RPMI7951 (cell line): ENCODE measurements at places on chromosomes 3 and 15. TPM values are rescaled to one million over a fixed set of nuclear protein-coding genes. Genes with fewer than 3 reads are reported as not detected.

GRCh38 chr3:134357261-134357913 lies 16.9 kb downstream of the AMOTL2 start:
- DNase-seq, result no peak

- DNase-seq, result no peak
Observed at GRCh38 chr3:180311242-180311641, 274.5 kb upstream of the PEX5L start.

DNA sequence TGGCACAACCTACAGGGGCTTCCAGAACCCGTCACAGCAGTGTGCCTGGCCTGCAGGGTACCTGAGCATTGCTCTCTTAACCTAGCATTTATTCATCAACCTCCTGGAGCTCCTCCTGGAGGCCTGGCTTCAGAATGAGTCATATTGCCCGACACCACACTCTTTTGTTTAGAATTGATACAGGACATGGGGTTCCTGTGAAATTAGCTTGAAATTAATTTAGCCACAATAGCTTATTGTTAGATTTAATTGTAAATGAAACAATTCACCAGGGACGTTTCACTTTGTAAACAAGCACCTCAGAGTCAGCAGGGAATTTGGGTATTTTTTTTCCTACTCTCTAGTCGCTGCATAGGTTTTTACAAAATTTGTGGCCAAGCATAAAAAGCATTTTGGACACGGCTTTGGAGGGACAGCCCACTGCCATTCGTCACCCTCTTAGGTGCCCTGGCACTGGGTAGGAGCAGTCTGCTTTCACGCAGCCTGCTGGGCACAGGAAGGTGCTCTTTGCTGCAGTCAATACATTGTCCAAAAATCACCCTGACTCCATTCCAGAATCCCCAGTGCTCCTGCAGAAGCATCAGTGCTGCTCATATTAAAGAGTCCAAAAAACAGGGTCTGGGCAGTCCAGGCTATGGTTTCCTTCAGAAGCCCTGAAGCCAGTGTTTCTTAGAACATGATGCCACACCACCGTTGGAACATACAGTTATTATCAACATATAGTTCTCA lies 60.8 kb upstream of the MEF2A start:
- DNase-seq, result peak; percentile 26

- DNase-seq, result peak; percentile 30
Observed at GRCh38 chr3:37675833-37676596, 185.7 kb upstream of the CTDSPL start.

Gene ITIH4
- total RNA-seq, result 0.48 and 0.68 TPM in 2 replicates

Gene TGM5
- not detected in 2 replicates for total RNA-seq

Gene TP63
- total RNA-seq, result 16.7 and 22.3 TPM in 2 replicates
